ENCODE measurements at places on chromosomes 2 and 18. TPM values are rescaled to one million over a fixed set of nuclear protein-coding genes. Genes with fewer than 3 reads are reported as not detected.
A peak's percentile ranks its signal among the peaks of the same experiment; 100 is the strongest.

- no peak for DNase-seq
Measured at GRCh38 chr2:241049739-241050623, 51.6 kb downstream of the SNED1 start.

DNA sequence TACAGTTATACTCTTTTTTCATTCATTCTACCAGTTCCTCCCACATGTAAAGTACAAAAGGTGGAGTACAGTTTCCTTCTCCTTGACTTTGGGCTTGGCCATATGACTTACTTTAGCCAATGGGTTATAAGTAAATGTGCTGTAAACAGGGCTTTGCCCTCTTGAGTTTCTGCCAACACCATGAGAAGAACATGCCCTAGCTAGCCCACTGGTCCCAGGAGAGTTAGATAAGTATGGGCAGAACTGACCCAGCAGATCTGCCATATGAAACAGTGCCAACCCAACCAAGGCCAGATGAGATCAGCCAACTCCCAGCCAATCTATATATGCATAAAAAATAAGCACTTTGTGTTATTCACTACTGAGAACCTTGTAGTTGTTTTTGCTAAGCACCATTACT, 25.5 kb downstream of the ZC3H8 start:
- DNase-seq: no peak

GRCh38 chr2:221465776-221466175, 106.3 kb downstream of the EPHA4 start:
- no peak for DNase-seq

DNA sequence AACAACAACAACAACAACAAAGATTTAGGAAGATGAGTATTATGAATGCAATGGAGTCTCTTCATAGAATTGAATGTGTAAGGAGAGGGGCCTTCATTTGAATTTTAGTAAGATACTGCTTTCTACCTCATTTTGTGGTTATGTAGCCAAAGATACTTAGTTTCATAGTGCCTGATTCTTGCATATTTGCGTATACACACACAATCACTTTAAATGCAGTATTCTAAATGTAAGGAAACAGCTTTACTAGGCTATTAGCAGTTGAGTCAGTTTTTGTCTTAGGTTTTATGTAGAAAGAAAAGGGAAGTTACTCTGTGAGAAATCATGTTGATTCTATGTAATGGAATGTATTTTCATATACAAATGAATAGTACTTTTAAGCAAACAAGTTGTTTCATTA, 80.5 kb downstream of the HAUS1 start:
- DNase-seq: no peak

GRCh38 chr2:145043399-145043834, 523.5 kb upstream of the ZEB2 start:
- no peak for DNase-seq

DNA sequence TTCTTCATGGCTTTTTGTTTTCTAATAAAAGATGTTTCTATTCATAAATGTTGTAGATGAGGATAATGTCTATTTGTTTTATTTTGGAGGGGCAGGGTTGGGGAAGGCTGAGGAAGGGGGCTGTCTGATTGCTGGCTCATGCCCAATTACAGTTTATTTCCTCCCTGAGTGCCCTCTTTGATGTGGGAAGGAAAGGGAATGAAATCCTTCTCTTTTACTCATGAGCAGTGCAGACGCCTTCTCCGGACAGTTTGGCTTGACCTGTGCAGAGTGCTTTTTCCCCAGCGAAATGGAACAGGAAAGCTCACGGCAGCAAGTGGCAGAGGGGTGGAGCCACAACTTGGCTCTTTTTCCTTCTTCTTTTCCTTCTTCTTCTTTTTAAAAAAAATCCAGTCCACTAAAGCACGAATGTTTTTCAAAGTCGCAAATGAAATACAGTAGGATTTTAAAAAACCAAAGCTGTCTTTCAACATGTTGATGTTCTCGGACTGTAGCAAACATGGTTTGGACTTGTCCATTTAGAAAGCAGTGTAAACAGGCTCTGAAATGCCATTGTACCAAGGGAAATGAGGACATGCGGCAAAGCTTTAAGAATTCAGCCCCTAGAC, 34.5 kb downstream of the RAB31 start:
- DNase-seq: no peak

DNA sequence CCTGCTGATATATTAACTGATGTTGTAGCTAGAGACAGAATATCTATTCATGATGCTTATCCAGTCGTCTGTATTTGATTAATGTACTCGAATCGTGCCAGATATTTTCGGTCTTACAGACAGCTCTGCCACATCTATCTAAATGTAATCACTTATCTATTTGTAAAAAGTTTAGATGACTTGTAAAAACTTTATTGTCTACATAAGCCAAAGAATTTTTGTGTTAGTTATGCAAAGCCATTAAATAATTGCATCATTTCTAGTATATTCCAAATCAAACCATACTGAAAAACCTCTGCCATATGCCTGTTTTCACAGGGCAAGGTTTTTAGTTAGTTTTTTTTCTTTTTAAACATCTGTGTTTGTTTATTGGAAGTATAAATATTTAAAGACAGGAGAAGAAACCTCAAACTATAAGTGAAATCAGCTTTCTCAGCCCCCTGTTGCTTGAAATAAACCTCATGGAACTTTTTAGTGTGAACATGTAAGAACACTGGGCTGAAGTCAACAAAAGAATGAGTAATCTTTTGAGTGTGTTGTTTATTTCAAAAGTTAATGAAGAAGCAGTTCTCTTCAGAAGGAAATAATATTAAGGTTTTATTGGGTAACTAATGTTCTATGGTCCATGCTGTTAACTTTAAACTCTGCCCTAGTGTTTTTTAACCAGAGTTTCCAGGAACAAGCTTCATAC, 657.6 kb upstream of the SYT4 start:
- DNase-seq: no peak

DNA sequence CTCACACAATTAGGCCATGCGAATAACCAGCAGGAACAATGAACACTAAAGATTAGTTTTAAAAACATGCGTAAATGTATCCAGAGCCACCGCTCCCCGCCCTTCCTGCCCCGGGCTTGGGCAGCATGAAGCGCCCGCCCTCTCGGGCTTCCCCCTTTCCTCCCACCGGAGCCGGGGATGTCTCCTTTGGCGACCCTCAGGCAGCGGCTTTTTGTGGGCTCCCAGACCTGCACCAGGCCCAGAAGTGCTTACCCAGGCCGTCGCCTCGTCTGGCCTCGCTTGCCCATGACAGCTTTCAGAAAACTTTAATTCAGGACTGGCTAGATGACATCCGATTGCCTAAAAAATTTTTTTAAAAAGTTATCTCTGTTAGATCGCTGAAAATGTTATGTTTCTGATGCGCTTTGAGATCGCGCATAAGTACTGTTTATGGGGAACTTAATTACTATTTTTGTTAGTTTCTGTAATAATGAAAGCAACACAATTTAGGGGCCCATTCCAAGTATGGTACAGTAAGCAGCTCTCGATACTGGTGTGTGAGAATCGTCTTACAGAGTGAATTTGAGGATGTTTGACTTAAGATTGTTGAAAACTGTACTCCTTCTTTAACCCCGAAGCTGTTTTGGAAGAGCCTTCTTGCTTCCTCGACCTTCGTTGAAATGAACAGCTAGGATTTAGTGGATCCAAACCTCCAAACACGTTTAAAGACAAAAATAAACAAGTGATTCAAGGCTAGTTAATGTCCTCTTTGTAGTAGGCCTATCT, 1.1 kb downstream of the MAP3K20 start:
- peak; percentile 39 for DNase-seq

DNA sequence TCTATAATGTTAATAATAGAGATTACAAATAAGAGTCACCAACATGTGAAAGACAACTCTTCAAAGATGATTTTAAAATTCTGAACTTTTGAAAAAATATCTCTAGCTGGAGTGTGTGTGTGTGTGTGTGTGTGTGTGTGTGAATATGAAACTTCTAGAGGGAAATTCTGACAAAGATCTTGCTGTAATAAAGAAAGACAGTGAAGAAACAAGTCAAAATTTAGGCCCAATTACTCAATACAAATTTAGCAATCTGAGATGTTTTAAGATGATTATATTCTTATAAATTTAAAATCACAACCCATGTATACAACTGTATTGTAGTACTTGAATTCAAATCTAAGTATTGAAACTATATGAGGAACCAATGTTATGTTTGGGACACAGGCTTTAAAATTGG, 57.2 kb upstream of the UGP2 start:
- no peak for DNase-seq

DNA sequence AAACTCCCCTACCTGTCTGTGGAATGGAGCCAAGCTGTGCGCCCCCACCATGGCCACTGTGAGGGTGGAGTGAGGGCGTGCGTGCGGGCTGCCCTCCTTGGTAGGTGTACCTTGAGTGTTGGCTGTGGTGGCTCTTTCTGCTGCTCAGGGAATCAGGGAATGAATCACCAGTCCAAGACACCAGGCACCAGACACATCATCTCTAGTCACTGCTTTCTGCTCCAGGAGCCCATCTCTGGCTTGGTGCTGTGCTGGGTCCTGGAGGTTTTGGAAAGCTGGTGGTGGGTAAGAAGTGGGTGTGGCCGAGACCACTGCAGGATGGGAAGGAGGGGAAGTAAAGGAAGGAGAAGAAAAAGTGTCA, 209.9 kb downstream of the SEPTIN10 start:
- DNase-seq: no peak

DNA sequence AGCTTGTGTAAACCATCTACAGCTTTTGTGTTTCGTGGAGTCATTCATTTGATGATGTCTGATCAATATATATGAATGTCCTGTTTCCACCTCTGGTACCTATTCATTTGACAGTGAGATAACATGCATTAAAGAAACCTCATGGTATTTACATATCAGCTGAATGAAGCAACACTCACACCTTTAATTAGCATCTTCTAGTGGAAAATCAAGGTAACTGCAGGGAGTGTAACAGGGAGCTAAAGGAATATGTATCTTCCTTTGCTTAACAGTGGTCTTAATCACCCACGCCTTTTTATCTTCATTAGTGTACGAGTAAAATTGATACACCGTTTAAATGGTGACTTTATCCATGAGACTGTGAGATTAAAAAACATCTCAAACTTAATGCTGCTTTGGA, 15.6 kb downstream of the SLC39A10 start:
- no peak for DNase-seq

- DNase-seq: no peak
Measured at GRCh38 chr2:69693775-69694450, 48.0 kb upstream of the ANXA4 start.

DNA sequence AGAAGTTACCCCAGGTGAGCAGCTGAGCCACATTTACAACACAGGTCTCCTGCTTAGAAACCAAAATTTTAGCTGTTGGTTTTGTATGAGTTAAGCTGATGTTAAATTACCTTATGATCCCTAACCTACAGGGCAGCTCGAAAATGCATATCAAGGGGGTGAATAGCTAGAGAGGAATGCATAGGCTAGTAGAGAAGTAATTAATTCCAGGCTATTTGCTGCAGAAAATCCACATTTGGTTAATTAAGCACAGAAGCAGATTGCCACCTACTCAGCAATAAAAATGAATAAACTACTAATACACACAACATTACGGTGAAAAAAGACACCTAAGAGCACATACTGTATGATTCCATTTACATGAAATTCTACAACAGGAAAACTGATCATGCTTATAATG, 91.4 kb downstream of the OSBPL1A start:
- no peak for DNase-seq

DNA sequence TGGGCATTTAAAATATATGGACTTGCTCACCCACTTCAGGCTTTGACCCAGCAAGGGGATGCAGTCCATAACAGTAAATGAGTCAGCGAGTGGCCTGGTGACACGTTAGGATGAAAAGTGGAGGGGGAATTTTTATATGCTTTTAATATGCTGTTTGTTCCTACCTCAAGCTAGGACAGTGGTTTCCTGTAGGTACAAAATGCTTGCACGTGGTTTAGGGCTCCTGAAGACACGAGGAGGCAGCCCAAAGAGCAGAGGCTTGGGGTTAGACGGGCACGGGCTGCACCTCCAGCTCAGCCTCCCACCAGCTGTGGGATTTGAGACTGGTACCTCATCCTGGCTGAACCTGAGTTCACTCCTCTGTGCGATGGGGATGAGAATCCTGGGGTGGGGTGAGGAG, 306.2 kb upstream of the CXCR4 start:
- no peak for DNase-seq

- DNase-seq: no peak
Measured at GRCh38 chr2:14524041-14524802, 108.3 kb upstream of the LRATD1 start.

- no peak for DNase-seq
Measured at GRCh38 chr2:143482771-143483170, 353.6 kb downstream of the ARHGAP15 start.

- no peak for DNase-seq
Measured at GRCh38 chr18:45232061-45232460, 383.2 kb upstream of the SLC14A2 start.

GRCh38 chr2:111662771-111663470, 221.1 kb downstream of the ANAPC1 start:
- no peak for DNase-seq

DNA sequence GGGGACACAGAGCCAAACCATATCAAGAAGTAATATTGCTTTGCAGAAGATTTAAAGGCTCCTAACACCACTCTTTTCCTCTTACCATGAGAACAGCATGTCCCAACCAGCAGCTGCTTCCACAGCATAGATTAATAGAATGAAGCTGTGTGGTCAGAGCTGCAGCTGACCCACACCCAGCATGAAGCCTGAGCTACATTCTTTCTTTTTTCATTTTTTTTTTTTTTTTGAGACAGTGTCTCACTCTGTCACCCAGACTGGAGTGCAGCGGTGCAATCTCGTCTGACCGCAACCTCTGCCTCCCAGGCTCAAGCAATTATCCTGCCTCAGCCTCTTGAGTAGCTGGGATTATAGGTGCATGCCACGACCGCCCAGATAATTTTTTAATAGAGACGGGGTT, 289.8 kb downstream of the RAD51AP2 start:
- DNase-seq: no peak

- DNase-seq: no peak
Measured at GRCh38 chr2:210768329-210768910, 212.0 kb downstream of the CPS1 start.

DNA sequence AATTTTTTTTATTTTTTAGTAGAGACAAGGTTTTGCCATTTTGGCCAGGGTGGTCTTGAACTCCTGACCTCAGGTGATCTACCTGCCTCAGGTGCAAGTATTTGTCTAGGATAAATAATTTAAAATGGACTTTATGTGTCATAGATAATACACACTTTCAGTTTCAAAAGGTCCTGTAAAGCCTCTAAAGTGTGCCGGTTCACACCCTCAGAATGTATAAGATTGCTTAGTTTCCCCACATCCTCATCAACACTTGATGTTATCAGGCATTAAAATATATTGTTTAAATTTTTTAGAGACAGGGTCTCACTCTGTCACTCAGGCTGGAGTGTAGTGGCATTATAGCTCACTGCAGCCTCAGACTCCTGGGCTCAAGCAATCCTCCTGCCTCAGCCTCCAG, 170.5 kb downstream of the ANKRD44 start:
- DNase-seq: no peak

Gene CBLN2
- 0.47 TPM for total RNA-seq

Gene LDLRAD4
- total RNA-seq: 2.2 TPM

Gene NT5DC4
- total RNA-seq: not detected

Gene OR6B2
- not detected for total RNA-seq

Gene EMILIN1
- 7.3 TPM for total RNA-seq

Gene MC4R
- total RNA-seq: not detected

Gene TTC32
- 7.0 TPM for total RNA-seq

Gene CMPK2
- total RNA-seq: 36.6 TPM

Gene ZNF514
- total RNA-seq: 8.3 TPM

Gene DUSP11
- total RNA-seq: 38.2 TPM

Measured in glomerular endothelial cell (primary cell).